ENCODE measurements at places on chromosomes 6 and 20.

- no peak for DNase-seq
Measured at GRCh38 chr6:83735461-83735860, 26.6 kb upstream of the SNAP91 start.

- no peak for DNase-seq
Measured at GRCh38 chr20:47318586-47319516, 37.6 kb downstream of the ZMYND8 start.

- DNase-seq: no peak
Measured at GRCh38 chr6:33117811-33118277, 42.1 kb downstream of the HLA-DPB1 start.

- DNase-seq: no peak
Measured at GRCh38 chr6:109221543-109222195, 126.4 kb downstream of the CEP57L1 start.

- DNase-seq: peak; percentile 12
Measured at GRCh38 chr20:1336699-1337367, 7.9 kb upstream of the SDCBP2 start.

- no peak for DNase-seq
Measured at GRCh38 chr20:38067717-38068365, 34.3 kb downstream of the RPRD1B start.
